ENCODE measurements at places on chromosomes 13 and 19. TPM values are rescaled to one million over a fixed set of nuclear protein-coding genes. Genes with fewer than 3 reads are reported as not detected.

DNA sequence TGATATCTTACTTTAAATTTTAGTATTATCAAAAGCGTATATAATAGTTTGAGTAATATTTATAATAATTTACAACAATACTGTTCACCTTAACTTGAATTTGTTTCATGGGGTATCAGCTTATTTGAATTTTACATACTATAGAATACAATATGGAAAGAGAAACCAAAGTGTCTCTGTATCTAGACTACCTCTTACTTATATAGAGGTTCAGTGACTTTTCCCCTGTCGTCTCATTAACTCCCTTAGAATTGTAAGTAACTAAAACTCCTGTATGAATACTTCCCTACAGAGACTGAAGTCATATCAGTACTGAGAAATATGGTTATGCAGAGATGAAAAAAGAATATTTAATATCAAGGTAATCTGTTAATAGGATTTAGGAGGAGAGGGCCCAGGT lies 26.8 kb downstream of the COG6 start:
- no peak for DNase-seq

- DNase-seq: no peak
Measured at GRCh38 chr19:43634506-43634871, 5.2 kb downstream of the CADM4 start.

GRCh38 chr13:86082121-86082520 lies 282.9 kb upstream of the SLITRK6 start:
- DNase-seq: no peak

DNA sequence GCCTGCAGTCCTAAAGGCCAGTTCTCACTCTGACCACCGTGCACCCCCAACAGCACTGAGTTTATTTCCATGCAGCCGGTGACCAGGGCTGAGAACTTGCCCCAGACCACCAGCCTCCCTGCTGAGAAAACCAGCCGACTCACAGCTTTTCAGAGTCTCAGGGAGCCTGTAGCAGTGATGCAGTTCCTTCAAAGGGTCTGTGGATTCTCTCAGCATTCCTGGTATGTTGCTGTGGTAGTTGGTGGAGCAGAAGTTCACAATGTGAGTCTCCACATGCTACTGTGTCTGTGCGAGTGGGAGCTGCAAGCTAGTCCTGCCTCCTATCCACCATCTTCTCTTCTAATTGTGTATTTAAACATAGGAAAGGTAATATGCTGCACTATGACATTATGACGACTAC lies 254.9 kb upstream of the KLF12 start:
- DNase-seq: no peak

TMEM255B gene
- total RNA-seq: 17.0 TPM

Measured in mucosa of gallbladder (tissue), 1 donor.